Transverse colon (tissue), 4 donors: ENCODE measurements at places on chromosomes 16 and 17. TPM values are rescaled to one million over a fixed set of nuclear protein-coding genes. Genes with fewer than 3 reads are reported as not detected.

GRCh38 chr17:33052856-33053255 is 61.2 kb downstream of the SPACA3 start:
- no peak for DNase-seq

- no peak for DNase-seq
Measured at GRCh38 chr16:69323415-69323814, 7.0 kb downstream of the PDF start.

GRCh38 chr16:4488499-4488967 is 12.3 kb downstream of the HMOX2 start:
- no peak for DNase-seq

GRCh38 chr16:72788269-72788809 is 259.6 kb downstream of the ZFHX3 start:
- no peak for DNase-seq

DNA sequence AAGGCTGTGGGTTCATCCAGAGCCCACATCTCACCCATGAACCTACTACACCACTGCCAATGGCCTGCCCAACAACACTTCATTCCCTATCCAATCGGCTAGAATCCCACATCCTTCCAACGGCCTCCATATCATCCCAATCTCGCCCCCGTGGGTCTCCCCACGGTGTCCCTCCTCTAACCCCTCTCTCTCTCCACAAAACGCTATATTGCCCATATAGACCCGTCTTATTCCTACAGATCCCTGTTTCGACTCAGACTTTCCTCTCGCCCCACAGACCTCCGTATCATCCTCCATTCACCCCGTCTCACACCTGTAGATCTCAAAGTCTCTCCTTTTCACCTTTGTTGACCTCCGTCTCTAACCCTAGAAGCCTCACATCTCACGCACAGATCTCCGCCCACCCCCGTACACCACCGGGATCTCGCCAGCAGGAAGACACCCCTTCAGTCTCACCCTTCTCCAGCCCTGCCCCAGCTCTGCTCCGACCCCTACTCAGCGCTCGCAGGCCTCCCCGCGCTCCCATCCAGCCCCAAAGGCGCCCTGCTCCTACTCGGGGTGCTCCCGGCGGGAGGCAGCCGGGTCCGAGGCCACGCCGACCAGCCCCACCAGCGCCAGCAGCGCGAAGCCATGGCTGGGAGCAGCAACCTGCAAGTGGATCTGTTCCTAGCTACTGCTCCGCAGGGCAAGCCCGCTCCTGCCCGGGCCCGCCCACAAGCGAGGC is at the start of gene FDXR:
Gene FDXR (minus strand): TSS at position 682 of the 724 bp plus-strand sequence. CDS start 50 bp downstream, at position 632.
- no peak for DNase-seq

- peak; percentile 37 for DNase-seq
Measured at GRCh38 chr17:688100-688989, 26.3 kb downstream of the VPS53 start.

- no peak for DNase-seq
Measured at GRCh38 chr16:11053916-11054460, 109.6 kb downstream of the CLEC16A start.

DNA sequence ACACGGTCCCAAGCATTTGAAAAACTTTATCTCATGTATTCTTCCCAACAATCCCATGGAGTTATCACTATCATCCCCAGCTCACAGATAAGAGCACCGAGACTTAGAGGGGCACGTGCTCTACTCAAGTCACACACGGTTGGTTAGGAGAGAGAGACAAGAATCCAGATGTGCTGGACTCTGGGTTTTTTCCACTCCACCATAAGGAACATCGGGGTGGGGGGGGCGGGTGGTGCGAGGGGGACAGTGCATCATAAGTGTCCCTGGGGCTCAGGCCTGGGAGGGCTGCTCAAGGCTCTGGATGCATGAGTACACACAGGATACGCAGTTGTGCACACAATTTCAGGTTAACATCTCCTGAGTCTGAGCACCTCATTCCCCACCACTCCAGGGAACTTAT is 7.4 kb downstream of the CDC42EP4 start:
- no peak for DNase-seq

DNA sequence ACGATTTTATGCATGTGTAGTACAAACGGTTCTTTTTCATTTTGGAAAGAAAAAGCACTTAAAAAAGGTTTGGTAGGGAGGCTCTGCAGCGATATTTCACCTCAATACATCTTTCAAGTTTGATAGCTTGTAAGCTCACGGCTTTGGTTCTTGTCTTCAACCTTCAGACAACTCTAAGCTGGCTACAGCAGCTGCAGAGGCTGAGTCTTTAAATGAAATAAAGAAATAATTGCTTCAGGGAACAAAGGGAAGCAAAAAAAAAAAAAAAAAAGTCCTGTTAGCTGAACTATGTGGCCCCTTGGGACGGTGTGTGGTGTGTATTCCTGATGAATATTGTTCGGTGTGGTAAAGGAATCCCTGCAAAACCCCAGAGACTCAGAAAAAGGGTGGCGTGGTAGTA is 265.1 kb downstream of the NTN1 start:
- DNase-seq: no peak

DNA sequence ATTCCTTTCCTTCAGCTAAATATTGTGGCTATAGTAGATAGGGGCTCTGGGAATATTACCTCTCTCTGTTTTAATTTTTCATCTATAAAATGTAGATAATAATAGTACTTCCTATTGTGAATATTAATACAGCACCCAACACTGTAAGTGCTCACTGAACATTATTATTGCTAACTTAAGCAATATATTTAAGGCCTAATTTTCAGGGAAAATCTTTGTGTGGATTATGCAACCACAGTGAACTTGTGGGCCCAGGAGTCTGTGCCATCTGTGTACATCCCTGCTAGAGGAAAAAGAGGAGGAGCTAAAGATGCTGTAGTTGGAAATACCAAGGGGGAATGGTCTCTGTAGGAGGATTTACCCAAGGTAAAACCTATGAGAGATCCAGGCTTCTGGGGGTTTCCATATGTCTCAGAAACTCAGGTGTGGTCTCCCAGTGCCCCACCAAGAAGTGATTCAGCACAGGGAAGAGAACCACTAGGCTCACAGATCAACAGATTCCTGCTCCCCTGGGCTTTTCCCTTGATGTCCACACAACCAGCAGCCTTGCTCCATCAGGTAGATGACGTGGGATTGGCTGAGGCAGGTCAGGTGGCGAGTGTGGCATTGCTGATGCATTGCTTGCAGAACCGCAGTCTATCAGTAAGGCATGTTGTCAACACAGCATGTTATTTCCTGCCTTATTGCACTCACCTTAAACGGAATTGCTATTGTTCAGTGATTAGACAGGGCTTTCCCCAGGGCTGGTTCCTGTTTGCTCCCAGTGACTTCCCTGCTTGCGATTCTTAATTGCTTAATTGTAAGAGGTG is 1.6 kb upstream of the N4BP1 start:
- peak; percentile 67 for DNase-seq

- DNase-seq: no peak
Measured at GRCh38 chr17:57994436-57994835, 6.4 kb upstream of the VEZF1 start.

DNA sequence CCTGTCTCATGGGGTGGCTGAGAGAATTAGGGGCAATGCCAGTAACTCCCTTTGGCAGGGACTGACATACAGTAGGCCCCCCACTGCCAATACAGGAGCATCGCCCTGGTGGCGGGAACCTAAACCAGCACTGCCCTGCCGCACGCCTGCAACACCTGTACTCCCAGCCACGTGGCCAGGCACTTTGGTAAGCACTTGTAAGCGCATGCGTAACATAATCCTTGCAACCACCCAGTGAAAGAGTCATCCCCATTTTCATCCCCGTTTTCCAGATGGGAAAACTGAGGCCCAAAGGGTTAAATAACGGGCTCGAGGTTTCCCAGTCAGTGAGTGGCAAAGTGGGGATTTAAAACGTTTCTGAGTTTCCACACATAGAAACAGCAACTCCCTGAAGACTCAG is 17.5 kb downstream of the SCN4A start:
- no peak for DNase-seq

DNA sequence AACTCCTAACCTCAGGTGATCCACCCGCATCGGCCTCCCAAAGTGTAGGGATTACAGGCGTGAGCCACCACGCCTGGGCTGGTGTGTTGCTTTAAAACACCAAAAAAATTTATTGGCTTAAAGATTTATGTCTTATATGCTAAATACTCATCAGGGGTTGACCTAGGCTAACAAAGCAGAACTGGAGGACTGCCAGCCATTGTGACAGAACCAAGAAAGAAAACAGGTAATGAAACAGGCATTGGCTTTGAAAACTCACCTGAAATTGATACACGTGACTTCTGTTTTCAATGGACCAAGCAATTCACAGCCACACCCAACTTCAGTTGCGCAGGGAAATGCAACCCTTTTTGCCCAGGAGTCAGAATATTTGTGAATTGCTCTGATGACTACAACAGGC is 4.9 kb upstream of the PHAF1 start:
- DNase-seq: peak; percentile 68

GRCh38 chr17:2925011-2925410 is 128.8 kb downstream of the RAP1GAP2 start:
- DNase-seq: no peak

The CCDC200 gene
- not detected for total RNA-seq

The TNFRSF17 gene
- 1.2 TPM for total RNA-seq

The GPATCH8 gene
- total RNA-seq: 53.1 TPM

The HBM gene
- total RNA-seq: not detected

The AARS1 gene
- 77.5 TPM for total RNA-seq

The CACNG4 gene
- 0.27 TPM for total RNA-seq

The CDRT15 gene
- not detected for total RNA-seq

The SHBG gene
- 0.32 TPM for total RNA-seq

The HLF gene
- total RNA-seq: 8.5 TPM

The CCL4 gene
- not detected for total RNA-seq
